Type B pancreatic cell (in vitro differentiated cells): ENCODE measurements at places on chromosomes 7 and 10.

DNA sequence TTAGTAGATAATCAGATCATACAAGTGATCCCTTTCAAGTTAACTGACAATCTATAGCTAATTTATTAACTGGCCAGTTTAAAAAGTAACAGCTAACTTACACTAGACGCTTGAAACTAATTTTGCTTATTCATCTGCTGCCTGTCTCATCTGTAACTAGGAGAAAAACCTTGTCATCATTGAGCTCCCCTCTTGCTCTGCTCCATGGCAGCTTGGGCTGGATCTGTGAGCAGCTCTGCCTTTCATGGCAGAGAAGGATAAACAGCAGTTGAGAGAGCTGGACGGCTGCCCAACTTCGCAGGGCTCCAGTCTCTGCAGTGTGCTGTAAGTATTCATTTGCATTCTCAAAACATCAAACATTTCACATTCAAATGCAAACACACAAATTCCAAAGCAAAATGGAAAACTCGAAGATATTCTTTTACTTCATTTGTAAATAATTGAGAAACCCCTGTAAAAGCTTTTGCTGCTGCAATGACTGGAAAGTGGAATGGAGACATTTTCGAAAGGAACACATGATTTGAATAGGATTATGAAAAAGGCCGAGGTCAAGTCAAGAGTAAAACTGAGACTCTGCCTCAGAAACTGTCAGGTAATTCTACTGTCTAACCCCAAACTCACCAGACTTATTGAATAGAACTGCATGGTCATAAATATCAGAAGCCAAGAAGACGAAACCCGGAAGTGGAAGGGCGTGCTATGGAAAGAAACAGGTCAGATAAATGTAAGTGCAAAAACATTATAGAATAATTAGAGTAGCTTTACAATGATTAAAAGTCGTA is 17.6 kb downstream of the SLC35B4 start:
- no peak for DNase-seq

GRCh38 chr10:23155169-23155568 is 36.9 kb upstream of the PTF1A start:
- DNase-seq: no peak

- DNase-seq: no peak
Observed at GRCh38 chr10:95211606-95212279, 17.7 kb downstream of the ACSM6 start.

DNA sequence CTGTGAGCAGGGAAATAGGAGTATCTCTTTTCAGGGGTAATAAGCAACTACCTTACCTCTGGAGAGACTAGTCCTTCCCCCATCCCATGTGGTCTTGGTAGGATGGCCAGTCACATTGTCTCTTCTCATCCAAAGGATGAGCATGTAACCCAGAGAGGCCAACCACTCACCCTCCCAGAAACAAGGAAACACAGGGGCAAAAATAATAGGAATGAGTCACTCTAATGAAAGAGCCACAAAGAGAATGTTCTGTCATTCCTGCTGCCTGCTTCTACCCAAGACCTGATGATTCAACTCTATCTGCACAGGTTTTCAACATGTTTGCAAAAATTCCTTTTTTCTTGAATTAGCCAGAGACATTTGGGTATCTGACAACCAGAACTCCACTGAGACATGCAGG is 99.3 kb upstream of the NFE2L3 start:
- DNase-seq: no peak

DNA sequence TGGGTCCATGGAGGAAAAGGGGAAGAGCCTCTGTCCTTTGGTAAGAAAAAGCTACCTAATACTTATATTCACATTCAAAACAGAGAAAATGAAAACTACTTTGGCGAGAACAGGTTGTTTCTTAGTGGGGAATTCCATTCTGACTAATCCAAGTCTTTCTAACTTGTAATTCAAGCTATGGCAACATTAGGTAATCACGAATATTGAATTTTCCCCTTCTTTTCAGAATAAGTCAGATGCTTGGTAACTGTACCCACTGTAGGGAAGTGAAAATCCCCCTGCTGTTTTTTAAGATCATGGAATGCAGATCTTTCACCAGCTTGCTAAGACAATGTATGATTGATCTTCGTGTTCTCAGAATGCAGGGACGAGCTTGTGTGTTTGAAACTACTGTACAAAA is 384.4 kb downstream of the TCERG1L start:
- DNase-seq: no peak
